Fibroblast of villous mesenchyme (primary cell): ENCODE measurements at places on chromosomes 1 and 21. TPM values are rescaled to one million over a fixed set of nuclear protein-coding genes. Genes with fewer than 3 reads are reported as not detected.

Gene PAPPA2
- 1.3 and 1.6 TPM in 2 replicates for total RNA-seq

Gene TCEA3
- 8.6 and 11.3 TPM in 2 replicates for total RNA-seq

Gene PLEKHG5
- 7.4 and 11.2 TPM in 2 replicates for total RNA-seq

Gene GJA5
- total RNA-seq = under 0.01 and 0.86 TPM in 2 replicates

Gene KRTAP10-6
- not detected in 2 replicates for total RNA-seq

Gene CCDC181
- 0.86 and 0.97 TPM in 2 replicates for total RNA-seq

Gene RUNX1
- 21.6 and 37.4 TPM in 2 replicates for total RNA-seq

Gene CELA2A
- total RNA-seq = not detected in 2 replicates

Gene PIGR
- total RNA-seq = not detected in 2 replicates

Gene UBE2U
- total RNA-seq = not detected in 2 replicates

Gene AUNIP
- total RNA-seq = 2.9 and 3.5 TPM in 2 replicates

Gene KCNA3
- under 0.01 and 0.64 TPM in 2 replicates for total RNA-seq

Gene ZSWIM5
- 0.43 and 2.3 TPM in 2 replicates for total RNA-seq

Gene VHLL
- total RNA-seq = 0.32 TPM in 1 of 2 replicates, not detected in the other

Gene SEC22B
- total RNA-seq = 47.4 and 77.3 TPM in 2 replicates

Gene BEND5
- under 0.01 TPM in 1 of 2 replicates, not detected in the other for total RNA-seq

Gene SLC16A4
- total RNA-seq = 73.4 and 241 TPM in 2 replicates

Gene MYBPH
- total RNA-seq = 0.32 and 0.43 TPM in 2 replicates

Gene AIRE
- under 0.01 TPM in 1 of 2 replicates, not detected in the other for total RNA-seq

Gene GCSAML
- not detected in 2 replicates for total RNA-seq

Gene LIN28A
- not detected in 2 replicates for total RNA-seq

Gene PPIE
- total RNA-seq = 23.8 and 31.1 TPM in 2 replicates

Gene HS2ST1
- total RNA-seq = 18.4 and 18.6 TPM in 2 replicates

Gene TEX38
- under 0.01 TPM in 1 of 2 replicates, not detected in the other for total RNA-seq

Gene RBM11
- 0.32 and 0.43 TPM in 2 replicates for total RNA-seq

Gene CNIH3
- total RNA-seq = 3.9 and 11.3 TPM in 2 replicates

Gene S100A1
- not detected in 2 replicates for total RNA-seq

Gene SPRR2B
- not detected in 2 replicates for total RNA-seq

Gene KCNK2
- 18.7 and 61.7 TPM in 2 replicates for total RNA-seq

Gene LCE1F
- total RNA-seq = not detected in 2 replicates

Gene LINGO4
- not detected in 2 replicates for total RNA-seq

Gene ACKR1
- total RNA-seq = not detected in 2 replicates

Gene OR2L2
- total RNA-seq = under 0.01 TPM in 1 of 2 replicates, not detected in the other

Gene OR10R2
- total RNA-seq = not detected in 2 replicates

Gene OR2L13
- total RNA-seq = not detected in 2 replicates

Gene ZNF593OS
- total RNA-seq = 0.32 TPM in 1 of 2 replicates, not detected in the other

Gene ARHGEF10L
- 16.8 and 18.7 TPM in 2 replicates for total RNA-seq

Gene OR2G6
- not detected in 2 replicates for total RNA-seq

Gene BACE2
- total RNA-seq = 3.0 and 7.1 TPM in 2 replicates

Gene SPRR2E
- not detected in 2 replicates for total RNA-seq

Gene IGSF5
- total RNA-seq = 0.32 TPM in 1 of 2 replicates, not detected in the other

Gene NPL
- total RNA-seq = 0.97 and 3.5 TPM in 2 replicates

Gene IGSF9
- not detected in 2 replicates for total RNA-seq

Gene KLHDC7A
- not detected in 2 replicates for total RNA-seq

Gene KDM1A
- total RNA-seq = 108 and 123 TPM in 2 replicates

Gene FCGR2B
- total RNA-seq = not detected in 2 replicates

Gene CFHR4
- total RNA-seq = not detected in 2 replicates

Gene LTN1
- 30.0 and 45.8 TPM in 2 replicates for total RNA-seq

Gene PAQR6
- total RNA-seq = 0.43 and 0.64 TPM in 2 replicates
